Trophoblast cell (in vitro differentiated cells and primary cell): ENCODE measurements at places on chromosomes 12 and 14.

GRCh38 chr12:1651946-1652345, 22.9 kb downstream of the WNT5B start:
- no peak overlapping the region for H3K27ac ChIP-seq
- no peaks in the 10 kb centered on the region for H3K36me3 ChIP-seq
- no peak overlapping the region for H3K4me3 ChIP-seq
- H3K4me1 ChIP-seq: peaks cover 5% of the 10 kb centered on the region

DNA sequence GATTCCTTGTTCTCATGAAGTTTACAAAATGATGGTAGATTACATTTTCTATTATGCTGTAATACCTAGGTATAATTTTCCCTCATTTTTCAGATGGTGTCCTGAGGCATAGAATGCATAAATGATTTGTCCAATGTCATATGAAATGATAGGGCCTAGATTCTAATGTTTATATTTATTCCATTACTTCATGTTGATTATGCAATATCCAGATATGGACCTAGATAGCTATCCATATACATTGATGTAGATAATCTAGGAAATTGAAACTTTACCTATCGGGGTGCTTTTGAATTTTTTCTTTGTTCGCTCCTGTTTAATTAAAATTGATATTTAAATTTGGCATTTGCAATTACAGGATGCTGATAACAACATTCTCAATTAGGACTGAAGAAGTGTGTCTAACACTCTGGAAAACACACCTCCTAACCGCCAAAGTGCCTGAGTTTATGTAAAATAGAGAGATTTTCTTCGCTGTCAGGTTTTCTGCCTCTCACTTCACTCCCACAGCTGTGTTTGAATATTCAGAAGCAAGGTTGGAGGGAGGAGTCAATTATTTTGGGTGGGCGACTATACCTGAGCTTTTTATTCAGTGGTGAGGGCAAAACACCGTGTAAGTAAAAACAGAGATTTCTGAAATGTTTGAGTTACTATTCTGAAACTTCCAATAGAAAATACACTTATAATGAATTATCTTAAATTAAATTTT, 164.4 kb upstream of the ATP2B1 start:
- no peak for DNase-seq
- peaks cover 5% of the 10 kb centered on the region for H3K4me1 ChIP-seq
- no peaks in the 10 kb centered on the region for H3K36me3 ChIP-seq
- H3K27ac ChIP-seq: no peak overlapping the region

GRCh38 chr14:91256661-91257060, 12.2 kb upstream of the GPR68 start:
- H3K4me1 ChIP-seq: peaks cover 22% of the 10 kb centered on the region
- no peaks in the 10 kb centered on the region for H3K27me3 ChIP-seq
- DNase-seq: no peak
- no peak overlapping the region for H3K4me3 ChIP-seq
- no peaks in the 10 kb centered on the region for H3K36me3 ChIP-seq

DNA sequence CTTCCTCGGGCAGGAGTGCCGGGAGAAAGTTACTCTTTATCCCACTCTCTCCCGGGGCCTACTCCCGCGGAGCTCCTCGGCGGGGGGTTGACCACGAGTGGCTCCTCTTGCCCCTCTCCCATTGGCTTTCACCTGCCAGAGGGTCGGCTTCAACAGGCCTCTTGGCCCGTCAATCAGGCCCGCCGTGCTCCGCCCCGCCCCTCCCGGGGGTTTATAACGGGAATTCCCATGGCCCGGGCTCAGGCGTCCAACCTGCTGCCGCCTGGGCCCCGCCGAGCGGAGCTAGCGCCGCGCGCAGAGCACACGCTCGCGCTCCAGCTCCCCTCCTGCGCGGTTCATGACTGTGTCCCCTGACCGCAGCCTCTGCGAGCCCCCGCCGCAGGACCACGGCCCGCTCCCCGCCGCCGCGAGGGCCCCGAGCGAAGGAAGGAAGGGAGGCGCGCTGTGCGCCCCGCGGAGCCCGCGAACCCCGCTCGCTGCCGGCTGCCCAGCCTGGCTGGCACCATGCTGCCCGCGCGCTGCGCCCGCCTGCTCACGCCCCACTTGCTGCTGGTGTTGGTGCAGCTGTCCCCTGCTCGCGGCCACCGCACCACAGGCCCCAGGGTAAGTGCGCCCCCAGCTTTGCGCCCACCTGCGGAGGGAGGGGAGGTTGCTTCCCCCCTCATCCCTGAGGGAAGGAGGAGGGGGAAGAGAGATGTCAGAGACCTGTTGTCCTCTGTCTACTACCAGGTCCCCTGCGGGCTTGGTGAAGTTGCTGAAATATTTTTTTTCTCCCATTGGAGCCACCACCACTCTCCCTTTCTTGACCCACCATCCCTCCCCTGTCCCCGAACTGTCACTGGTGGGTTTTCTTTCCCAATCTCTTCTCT, at the start of gene SMOC1:
Gene SMOC1, plus strand, starts transcription at position 242 of the 869 bp plus-strand sequence. Its CDS starts 263 bp downstream, at position 505.
- H3K36me3 ChIP-seq: no peaks in the 10 kb centered on the region
- DNase-seq: peak; percentile 15

- H3K27me3 ChIP-seq: no peaks in the 10 kb centered on the region
- DNase-seq: peak; percentile 80
- peaks cover 2% of the 10 kb centered on the region for H3K36me3 ChIP-seq
- H3K27ac ChIP-seq: peak overlapping the region; percentile 96
- H3K4me3 ChIP-seq: no peak overlapping the region
Observed at GRCh38 chr12:101051901-101052550, 158.0 kb downstream of the SLC5A8 start.

DNA sequence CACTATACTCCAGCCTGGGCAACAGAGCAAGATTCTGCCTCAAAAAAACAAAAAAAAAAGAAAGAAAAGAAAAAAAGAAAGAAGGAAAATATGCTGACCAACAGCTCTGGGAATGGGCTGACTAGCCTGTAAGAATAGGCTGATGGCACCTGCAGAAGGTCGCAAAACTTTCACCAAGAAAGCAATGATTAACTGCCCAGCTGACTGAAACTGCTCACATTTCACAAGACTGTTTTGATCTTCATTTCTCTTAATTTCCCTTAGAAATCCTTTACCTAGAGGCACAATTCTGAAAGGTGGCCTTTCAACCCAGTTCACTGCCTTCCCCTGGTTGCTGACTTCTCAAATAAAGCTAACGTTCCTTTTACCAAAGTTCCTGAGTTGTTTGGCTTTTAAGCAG, 12.4 kb downstream of the BEST3 start:
- no peak overlapping the region for H3K4me3 ChIP-seq
- peak overlapping the region; percentile 75 for H3K27ac ChIP-seq
- peak; percentile 43 for DNase-seq
- H3K27me3 ChIP-seq: no peaks in the 10 kb centered on the region
- peaks cover 12% of the 10 kb centered on the region for H3K4me1 ChIP-seq

- H3K27me3 ChIP-seq: no peaks in the 10 kb centered on the region
- peak; percentile 90 for DNase-seq
- peaks cover 21% of the 10 kb centered on the region for H3K4me1 ChIP-seq
Observed at GRCh38 chr12:12870465-12870864, 20.9 kb upstream of the GPRC5A start.

- no peak for DNase-seq
- H3K4me1 ChIP-seq: no peaks in the 10 kb centered on the region
- H3K27me3 ChIP-seq: no peaks in the 10 kb centered on the region
Observed at GRCh38 chr12:53644133-53644532, 18.0 kb upstream of the ATF7 start.

DNA sequence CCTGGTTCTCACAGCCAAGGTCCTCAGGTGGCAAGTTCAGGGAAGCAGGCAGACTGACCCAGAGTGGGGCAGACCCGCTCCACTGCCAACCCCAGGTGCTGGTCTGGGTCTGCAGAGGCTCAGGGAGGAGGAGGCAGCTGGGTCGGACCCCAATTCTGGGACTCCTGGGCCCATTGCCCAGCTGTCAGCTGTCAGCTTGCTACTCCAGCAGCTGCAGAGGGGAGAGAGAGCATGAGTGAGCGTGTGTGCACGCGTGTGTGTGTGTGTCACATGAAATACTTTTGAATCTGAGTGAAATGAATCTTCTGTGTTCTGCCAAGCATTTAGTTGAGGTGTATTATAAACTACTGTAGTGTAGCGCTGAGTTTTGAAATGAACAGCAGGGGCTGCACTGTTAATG, 30.8 kb downstream of the XRCC3 start:
- no peak for DNase-seq
- peaks cover 54% of the 10 kb centered on the region for H3K36me3 ChIP-seq
- H3K27ac ChIP-seq: no peak overlapping the region
- H3K4me1 ChIP-seq: peaks cover 4% of the 10 kb centered on the region
- no peak overlapping the region for H3K4me3 ChIP-seq
- H3K27me3 ChIP-seq: no peaks in the 10 kb centered on the region

- no peak for DNase-seq
- H3K36me3 ChIP-seq: peaks cover 13% of the 10 kb centered on the region
- H3K4me3 ChIP-seq: no peak overlapping the region
- peaks cover 6% of the 10 kb centered on the region for H3K4me1 ChIP-seq
- no peaks in the 10 kb centered on the region for H3K27me3 ChIP-seq
Observed at GRCh38 chr12:113855998-113856397, 110.1 kb downstream of the RBM19 start.

DNA sequence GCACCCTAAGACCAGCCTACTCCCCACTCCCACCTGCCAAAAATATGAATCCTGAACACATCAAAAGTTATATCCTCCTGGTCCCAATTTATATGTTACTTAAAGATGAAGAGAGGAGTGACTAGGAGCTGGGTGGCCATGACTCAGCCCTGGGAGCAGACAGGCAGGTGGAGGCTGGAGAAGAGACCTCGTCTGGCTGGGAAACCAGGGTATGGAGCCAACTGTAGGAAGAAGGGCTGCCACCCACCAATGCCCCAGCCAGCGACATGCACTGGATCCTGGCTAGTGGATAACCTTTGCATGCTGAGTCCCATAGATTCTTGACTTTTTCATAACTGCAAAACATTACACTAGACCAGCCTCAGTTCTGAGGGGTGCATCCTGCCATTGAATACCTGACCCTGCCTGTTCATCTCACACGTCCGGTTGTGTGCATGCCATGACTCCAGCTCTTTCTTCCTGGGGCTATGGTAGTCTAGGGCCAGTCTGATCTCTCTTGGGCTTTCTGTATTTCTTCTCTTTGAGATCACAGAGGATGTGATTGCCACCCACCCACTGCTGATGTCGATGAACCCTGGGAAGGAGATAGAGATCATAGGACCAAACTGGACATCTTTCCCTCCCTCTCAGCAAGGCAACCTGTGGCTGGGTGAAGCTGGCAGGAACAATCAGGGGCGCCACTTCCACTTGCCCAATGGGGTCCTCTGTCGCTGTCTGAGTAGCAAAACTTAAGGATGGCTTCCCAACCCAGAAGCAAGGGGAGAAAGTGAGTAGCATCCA, 69.6 kb upstream of the DDX11 start:
- H3K4me3 ChIP-seq: no peak overlapping the region
- no peak for DNase-seq
- no peaks in the 10 kb centered on the region for H3K36me3 ChIP-seq
- H3K4me1 ChIP-seq: no peaks in the 10 kb centered on the region

DNA sequence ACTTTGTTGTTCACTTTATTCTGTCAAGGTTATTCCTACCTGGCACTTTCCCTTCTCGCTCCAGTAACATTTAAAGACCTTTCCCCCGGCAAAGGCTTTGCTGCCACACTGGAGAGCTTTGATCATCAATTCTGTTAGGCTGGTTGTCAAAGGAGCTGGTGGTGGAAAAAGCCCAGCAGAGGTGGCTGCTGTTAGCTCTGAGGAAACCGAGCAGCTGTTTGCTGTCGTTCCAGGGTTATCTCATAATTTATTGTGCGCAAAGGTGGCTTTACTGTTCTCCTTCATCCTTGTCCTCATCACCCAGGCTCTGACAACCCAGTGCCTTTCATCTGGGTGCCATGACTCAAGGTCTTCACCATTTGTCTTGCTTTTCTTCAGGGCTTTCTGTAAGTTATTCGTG, 38.2 kb upstream of the CRADD start:
- H3K27ac ChIP-seq: no peak overlapping the region
- H3K36me3 ChIP-seq: no peaks in the 10 kb centered on the region
- no peaks in the 10 kb centered on the region for H3K27me3 ChIP-seq
- no peak for DNase-seq
- peaks cover 2% of the 10 kb centered on the region for H3K4me1 ChIP-seq
- H3K4me3 ChIP-seq: no peak overlapping the region

DNA sequence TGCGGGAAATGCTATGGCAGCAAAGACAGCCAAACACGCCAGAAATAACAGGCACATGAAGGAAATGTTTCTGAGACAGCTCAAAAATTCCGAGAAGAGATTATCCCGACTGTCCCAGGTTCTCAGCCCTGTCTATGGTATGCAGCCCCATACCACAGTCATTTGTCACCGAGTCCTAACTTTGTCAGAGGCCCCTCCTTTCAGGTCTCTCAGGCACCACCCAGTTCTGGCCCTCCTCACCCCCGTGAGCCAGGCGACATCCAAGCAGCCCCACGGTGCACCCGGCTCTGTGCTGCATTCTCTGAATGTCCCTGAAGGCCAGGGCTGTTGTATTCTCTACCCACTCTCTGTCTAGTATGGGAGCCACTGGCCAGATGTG, 24.0 kb downstream of the SSH1 start:
- H3K27me3 ChIP-seq: no peaks in the 10 kb centered on the region
- peak overlapping the region; percentile 100 for H3K27ac ChIP-seq
- DNase-seq: peak; percentile 75
- H3K4me3 ChIP-seq: no peak overlapping the region
- H3K36me3 ChIP-seq: peaks cover 34% of the 10 kb centered on the region

DNA sequence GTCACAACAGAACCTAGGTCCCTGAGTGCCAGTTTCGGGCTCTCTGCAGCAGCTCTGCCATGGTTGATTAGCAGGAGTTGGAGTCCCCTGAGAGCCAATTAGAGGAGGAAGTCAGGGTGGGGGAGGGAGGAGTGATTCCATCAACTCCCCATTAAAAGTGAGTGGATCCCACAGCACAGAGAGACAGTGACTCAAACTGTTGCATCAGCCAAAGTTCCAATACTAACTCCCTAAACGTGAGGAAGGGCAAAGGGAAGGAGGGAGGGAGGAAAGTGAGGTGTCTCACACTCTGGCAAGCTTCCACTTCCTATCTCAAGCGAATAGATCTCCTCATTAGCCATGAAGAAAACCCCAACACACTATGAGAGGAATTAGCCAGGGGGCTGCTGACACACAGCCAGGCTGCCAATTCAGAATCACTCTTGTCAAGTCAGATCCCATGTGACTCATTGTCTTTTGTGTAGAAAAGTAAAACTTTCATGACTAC, 23.6 kb downstream of the OR11H4 start:
- H3K36me3 ChIP-seq: no peaks in the 10 kb centered on the region
- H3K4me1 ChIP-seq: no peaks in the 10 kb centered on the region
- no peak for DNase-seq
- H3K27me3 ChIP-seq: no peaks in the 10 kb centered on the region
- H3K4me3 ChIP-seq: no peak overlapping the region

GRCh38 chr12:19891936-19892591, 452.8 kb downstream of the AEBP2 start:
- H3K4me1 ChIP-seq: no peaks in the 10 kb centered on the region
- no peaks in the 10 kb centered on the region for H3K36me3 ChIP-seq
- H3K27ac ChIP-seq: no peak overlapping the region
- H3K27me3 ChIP-seq: no peaks in the 10 kb centered on the region

GRCh38 chr12:106084014-106084671, 54.6 kb downstream of the NUAK1 start:
- H3K27ac ChIP-seq: peak overlapping the region; percentile 90
- DNase-seq: no peak
- peaks cover 31% of the 10 kb centered on the region for H3K4me1 ChIP-seq
- peaks cover 57% of the 10 kb centered on the region for H3K36me3 ChIP-seq
